ENCODE measurements at places on chromosomes 4 and X.
A peak's percentile ranks its signal among the peaks of the same experiment; 100 is the strongest.

GRCh38 chr4:1410491-1411325 lies 4.5 kb upstream of the NKX1-1 start:
- no peak for DNase-seq

- no peak for DNase-seq
Measured at GRCh38 chrX:15678339-15678738, 13.7 kb upstream of the CLTRN start.

- no peak for DNase-seq
Measured at GRCh38 chr4:102301167-102301566, 44.1 kb downstream of the SLC39A8 start.

GRCh38 chrX:38746102-38746501 lies 55.2 kb upstream of the MID1IP1 start:
- no peak for DNase-seq

DNA sequence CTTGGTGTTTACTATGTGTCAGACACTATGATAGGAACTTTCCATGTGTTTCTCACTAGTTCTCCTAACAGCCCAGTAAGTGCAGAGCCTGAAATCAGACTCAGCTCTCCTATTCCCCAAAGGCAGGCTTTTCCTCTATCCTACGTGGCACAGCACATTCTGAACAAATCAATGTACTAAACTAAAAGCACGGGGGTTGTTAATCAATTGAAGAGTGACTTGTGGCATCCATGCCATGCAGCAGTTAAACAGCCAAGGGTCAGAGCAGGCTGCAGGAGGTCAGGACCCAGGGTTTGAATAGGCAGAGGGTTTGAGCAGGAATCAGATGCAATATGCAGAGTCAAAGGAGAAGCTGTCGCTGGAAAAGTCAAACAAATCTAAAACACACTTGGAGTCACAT lies 289.7 kb upstream of the LDB2 start:
- no peak for DNase-seq

DNA sequence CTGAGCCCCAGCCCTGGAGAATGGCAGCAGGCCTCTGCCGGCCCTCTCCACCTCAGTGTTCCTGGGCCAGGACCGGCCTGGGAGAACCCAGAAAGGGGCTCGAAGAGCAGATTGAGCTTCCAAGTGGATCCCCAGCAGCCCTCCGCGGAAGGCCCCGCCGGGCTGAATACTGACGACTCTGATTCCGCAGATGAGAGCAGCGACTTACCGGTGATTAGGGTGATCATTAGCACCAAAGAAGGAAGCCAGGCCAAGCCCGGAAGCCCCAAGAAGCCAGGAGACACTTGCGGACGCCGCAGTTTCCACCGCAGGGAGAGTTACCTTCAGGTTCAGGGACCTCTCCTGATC lies 876 bp downstream of the LOC101059915 start:
- DNase-seq = no peak

- DNase-seq = no peak
Measured at GRCh38 chrX:130516123-130516522, 114.3 kb downstream of the RBMX2 start.

DNA sequence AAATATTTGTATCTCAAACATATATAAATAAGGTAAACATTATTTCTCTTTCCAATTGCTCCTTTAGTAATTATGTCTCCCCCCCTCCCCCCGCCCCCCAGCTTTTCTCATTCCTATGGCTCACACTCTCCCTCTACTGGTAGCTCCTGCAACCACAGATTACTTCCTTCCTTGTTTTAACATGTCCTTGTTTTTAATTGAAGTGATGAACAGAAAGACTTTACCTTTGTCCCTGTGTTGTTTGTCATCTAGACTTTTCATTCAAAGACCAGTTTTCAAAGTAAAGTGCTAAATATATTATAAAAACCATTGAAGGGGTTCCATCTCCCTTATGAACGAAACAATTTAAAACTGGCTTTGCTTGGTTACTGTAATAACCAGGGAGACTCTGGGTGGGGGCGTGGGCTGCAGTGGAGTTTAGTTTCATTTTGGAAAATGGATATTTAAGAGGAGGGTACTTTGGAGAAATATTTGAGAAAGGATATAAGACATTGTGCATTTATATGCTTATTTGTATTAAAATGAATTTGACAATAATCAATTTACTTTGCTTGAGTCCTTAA lies 352.9 kb downstream of the RAPGEF2 start:
- peak; percentile 21 for DNase-seq

- peak; percentile 10 for DNase-seq
Measured at GRCh38 chr4:184648054-184648312, 1.3 kb downstream of the CASP3 start.

GRCh38 chr4:1035510-1035909 lies 24.1 kb downstream of the FGFRL1 start:
- no peak for DNase-seq

DNA sequence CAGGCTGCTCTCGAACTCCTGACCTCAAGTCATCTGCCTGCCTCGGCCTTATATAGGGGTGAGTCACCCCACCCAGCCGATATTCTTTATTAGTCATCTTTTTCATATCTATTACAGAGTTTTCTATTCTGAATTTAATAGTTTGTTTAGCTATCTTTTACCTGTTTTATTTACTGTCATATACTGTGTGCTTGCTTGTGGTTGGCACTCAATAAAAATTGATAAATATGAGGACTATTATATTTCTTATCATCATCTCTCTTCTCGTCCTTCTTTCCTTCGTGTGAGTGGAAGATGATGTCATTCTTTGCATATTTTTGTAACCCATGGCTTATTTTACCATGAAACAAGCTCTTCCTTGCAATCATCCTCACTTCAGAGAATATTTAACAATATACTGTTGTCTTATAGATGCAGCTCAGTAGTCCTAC lies 265.5 kb downstream of the ARHGAP24 start:
- no peak for DNase-seq

DNA sequence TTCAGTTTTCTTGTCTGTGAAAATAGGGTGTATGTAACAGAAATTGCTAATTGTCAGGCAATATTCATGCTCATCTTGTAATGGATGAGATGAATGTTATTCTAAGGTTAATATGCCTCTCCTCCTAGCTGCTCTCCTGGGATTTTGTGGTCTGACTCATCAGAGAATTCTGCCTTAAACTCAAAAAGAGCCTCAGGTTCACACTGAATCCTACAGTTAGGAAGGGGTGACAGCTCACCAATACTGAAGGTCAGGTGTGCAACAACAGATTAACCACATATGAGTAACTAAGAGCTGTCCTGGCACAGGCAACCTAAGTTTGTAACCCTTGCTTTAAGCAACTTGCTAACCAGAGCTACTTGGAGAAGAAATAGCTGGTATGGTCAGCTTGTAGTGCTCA lies 197.7 kb downstream of the SPATA18 start:
- DNase-seq = no peak

DNA sequence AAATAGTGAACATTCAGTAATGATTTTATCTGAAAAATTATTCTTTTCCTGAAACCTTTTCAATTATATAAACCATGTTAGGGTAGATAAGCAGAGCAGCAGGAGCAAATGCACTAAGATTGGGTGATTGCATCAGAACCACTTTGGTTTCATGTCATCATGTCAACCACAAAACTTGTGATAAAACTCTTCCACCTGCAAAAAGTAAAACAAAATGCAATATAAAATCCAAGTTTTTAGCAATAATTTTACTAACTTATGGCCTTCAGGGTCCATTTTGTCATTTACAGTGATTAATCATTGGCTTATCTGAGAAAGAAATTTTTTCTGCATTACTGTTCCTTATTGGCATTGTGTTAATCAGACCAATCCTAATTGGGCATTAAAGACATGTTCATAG lies 42.4 kb downstream of the NHS start:
- no peak for DNase-seq

DNA sequence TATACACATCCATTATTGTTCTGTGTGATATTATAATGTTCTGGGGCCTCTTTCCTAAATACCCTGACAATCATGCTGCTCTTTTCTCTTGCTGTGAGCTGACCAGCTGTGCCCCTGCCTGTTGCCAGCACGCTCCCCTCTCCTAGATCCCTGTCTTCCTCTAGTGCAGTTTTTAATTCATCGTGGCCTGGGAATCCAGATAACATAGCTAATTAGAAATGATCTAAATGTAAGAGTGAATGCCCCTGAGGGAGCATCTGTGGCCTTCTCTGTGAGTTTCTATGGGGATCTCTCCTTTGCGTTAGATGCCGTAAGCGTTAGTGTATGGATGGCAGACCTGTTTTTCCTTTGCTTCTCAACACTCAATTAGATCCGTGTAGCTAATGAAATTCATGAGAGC lies 434.3 kb downstream of the SPRY1 start:
- DNase-seq = no peak

DNA sequence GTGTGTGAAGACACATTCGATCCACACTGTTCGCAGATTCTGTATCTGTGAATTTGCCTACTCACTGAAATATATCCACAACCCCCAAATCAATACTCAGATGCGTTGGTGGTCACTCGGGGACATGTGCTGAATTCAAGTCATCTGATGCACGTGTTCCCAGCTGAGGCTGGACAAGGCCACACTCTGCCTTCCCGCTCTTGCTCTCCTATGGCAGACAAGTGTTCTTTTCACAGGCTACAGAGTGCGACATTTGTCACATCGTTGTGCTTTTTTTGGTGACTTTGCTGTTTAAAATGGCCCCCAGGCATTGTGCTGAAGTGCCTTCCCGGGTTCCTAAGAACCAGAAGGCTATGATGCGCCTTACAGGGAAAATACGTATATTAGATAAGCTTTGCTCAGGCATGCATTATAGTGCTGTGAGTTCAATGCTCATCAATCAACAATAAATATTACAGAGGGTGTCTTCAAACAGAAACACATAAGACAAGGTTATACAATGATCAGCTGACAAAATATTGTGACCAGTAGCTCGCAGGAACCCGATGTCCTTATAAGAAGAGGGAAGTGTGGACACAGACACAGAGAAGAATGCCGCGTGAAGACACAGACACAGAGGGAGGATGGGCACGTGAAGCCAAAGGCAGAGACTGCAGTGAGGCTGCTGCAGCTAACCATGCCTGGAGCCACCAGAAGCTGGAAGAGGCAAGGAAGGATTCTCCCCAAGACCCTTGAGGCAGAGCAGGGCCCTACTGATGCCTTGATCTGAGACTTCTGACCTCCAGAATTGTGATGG lies 42.0 kb downstream of the IRF2 start:
- DNase-seq = no peak

- no peak for DNase-seq
Measured at GRCh38 chrX:327660-328126, 9.1 kb upstream of the GTPBP6 start.

DNA sequence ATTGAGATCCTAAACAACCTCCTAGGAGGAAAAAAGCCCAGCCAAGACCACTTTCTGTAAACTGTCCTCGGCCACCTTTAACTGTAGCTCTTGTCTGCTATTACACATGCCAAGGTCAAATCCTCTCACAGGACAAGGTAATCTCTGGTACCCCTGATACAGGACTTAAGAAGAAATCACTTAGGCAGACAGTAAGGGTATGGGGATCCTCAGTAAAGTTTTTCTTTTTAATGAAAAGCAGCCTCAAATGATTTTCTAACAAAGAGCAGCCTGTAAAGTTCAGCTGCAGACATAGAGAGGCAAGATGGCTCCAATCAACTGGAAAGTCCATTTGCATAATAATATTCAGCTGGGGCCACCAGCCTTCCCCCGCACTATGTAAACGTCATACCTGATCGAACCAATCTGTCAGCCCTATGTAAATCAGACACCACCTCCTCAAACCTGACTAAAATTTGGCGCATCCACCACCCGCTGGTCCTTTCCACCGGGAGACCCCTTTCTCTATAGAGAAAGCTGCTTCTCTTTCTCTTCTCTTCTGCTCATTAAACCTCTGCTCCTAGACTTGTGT lies 14.6 kb upstream of the MPP1 start:
- peak; percentile 83 for DNase-seq

- DNase-seq = no peak
Measured at GRCh38 chr4:169234137-169234855, 36.5 kb downstream of the SH3RF1 start.

GRCh38 chr4:7247521-7247920 lies 55.2 kb downstream of the SORCS2 start:
- no peak for DNase-seq

DNA sequence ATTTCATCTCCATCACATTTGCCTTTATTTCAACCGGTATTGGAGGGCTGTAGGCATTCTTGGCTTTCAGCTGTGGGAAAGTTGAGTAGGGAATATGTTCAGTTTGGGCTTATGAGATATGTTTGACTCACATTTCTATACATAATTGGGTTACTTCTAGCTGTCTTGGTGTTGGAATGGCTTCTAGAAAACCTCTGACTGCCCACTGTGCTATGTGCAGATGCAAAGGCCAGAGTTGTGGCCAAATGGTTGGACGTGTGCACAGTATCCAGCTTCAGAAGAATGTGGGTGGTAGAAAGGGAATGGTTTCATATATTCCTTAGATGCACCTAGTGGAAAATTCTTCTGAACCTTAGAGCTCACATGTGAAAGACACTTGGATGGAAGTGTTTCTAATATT lies 92.6 kb upstream of the H2AZ1 start:
- no peak for DNase-seq

GRCh38 chr4:17619416-17620105 lies 5.1 kb downstream of the MED28 start:
- DNase-seq = no peak

- no peak for DNase-seq
Measured at GRCh38 chr4:77036206-77036605, 39.6 kb downstream of the CCNI start.

DNA sequence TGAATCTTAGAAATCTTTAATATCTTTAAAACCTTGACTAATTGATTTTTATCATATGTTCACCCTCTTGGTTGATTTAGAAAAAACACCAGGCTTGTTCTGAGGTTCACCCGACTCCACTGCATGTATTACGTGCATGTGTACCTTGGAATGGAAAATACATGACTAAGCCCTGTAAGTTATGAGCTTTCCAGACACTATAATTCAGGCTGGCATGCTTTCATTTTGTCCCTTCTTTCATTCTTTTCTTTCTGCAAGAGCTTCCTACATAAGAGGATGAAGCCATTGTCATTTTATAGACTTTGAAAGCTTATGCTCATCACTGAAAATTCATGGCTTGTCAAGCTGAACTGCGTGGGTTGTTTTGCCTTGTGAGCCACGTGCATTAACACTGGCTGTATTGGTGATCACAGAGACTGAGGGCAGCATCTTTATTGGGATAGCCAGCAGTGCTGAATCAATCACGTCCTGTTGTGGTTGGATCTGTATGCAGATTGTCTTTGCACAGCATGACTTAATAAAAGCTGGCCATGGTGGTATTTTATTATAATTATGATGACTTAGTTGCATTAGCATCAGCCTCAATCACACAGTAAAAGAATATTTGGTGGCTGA lies 141.9 kb downstream of the SLIT2 start:
- peak; percentile 44 for DNase-seq

- DNase-seq = no peak
Measured at GRCh38 chr4:2923141-2923551, 40.1 kb downstream of the NOP14 start.

DNA sequence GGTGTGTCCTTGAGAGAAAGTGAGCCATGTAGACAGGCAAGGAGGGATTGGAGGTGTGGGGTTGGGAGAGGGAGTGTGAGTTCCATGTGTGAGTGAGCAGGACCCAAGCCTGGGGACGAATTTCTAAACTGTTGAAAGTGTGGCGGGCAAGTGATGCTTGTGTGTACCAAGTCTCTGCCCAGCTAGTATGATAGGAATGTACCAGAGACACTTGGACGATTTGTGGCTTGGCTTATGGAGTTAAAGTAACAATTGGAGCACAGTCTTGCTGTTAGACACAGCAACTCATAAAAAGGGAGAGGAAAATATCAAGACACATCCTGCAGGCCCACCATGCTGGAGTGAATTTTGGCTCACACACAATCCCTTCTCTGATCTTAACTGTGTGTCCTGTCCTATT lies 8.5 kb downstream of the PTTG2 start:
- no peak for DNase-seq

GRCh38 chr4:81538716-81539427 lies 67.2 kb upstream of the RASGEF1B start:
- no peak for DNase-seq
